Ammon's horn (tissue), 1 donor: ENCODE measurements at places on chromosomes 1 and 21.

DNA sequence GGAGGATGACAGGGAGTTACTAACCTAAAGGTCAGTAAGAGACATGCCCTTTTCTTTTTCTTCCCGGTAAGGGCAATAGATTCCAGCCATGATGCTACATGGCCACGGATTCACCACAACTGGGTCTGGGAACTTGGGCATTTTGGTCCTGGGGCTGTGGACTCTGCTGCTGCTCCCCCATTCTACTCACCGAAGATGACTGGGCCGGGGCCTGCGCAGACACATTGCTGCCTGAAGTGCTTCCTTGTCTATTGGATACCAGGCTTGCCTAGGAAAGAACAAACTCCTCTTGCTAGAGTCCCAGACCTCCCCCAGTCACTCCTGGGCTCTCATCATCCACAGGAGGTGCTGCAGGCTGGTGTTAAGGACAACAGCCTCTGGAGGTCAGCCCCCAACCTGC lies 49.9 kb upstream of the A3GALT2 start:
- DNase-seq, result no peak

GRCh38 chr1:221845650-221846371 lies 103.9 kb upstream of the DUSP10 start:
- no peak for DNase-seq

GRCh38 chr1:54461731-54462596 lies 55.8 kb upstream of the SSBP3 start:
- no peak for DNase-seq

- no peak for DNase-seq
Measured at GRCh38 chr1:152725261-152725660, 17.3 kb downstream of the LCE4A start.

DNA sequence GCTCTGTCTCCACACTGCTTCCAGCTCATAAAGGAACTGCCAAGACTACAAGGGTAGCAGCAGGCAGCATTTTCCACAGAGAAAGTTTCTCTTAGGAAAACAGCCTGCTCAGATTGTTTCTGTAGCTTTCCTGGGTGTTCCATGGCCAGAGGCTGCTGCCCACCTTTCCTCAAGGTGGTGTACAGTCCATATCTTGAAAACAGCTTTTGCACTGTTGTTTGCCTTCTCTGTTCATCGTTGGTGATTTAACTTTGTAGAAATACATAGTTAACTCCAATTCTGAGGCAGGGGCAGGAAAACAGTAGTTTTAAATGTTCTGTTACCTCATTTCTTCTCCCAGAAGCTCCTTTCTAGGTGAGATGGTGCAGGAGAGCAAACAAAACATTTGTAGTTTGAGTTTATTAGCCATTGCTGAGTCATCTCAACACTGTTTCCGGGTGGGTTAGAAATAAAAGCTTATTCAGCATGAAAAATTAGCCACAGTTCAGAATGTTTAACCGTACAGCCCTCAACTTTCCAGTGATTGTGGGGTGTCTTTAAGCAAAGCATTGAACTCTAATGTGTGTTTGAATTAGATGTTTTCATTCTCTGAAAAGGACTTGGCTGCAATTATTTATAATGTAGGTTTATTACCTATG lies 41.7 kb downstream of the DIP2A start:
- DNase-seq, result no peak

GRCh38 chr1:245153552-245154428 lies 995 bp upstream of the KIF26B start:
- no peak for DNase-seq

DNA sequence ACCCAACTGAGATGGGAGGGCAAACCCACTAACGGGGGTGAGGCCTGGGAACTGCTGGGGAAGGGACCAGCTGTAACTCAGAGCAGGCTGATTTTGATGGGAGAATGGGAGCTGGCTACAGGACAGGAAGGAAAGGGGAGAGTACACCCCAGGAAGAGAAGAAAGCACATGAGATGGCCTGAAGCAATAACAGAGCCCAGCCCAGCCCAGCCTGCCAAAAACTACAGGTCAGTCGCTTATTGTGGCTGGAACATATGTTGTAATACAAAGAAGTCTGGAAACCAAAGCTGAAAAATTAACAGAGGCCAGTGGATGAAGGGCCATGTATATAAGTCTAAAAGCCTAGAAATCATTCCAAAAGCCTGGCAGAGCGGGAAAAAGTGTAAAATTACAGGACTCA lies 1.6 kb downstream of the ITLN2 start:
- DNase-seq, result no peak

DNA sequence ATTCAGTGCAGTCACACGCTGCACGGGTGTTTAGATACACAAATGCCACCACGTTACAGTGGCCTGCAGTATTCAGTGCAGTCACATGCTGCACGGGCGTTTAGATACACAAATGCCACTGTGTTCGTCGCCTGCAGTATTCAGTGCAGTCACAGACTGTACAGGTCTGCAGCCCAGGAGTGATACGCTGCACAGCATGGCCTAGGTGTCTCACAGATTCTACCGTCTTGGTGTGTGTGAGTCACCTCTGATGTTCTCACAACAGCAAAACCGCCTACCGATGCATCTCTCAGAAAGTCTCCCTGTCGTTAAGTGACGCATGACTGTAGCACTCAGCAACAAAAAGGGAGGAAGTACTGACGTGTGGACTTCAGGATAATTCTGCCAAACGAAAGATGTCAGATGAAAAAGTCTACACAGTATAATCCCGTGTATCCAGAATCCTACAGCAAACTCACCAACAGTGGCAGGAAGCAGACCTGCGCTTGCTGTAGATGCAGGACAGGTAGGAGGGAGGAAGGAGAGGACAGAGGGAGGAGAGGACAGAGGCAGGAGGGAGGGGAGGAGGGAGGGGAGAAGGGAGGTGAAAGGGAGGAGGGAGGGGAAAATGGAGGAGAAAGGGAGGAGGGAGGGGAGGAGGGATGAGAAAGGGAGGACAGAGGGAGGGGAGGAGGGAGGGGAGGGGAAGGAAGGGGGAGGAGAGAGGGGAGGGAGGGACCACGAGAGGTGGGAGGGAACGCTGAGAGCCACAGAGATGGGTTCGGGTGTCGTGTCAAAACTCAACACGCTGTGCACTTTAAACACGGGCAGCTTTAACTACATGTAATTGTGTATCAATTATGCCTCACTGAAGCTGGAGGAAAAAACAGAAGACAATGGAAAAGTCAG lies 36.3 kb upstream of the PCBP3 start:
- peak; percentile 41 for DNase-seq
